ENCODE measurements at places on chromosomes 6 and 20. TPM values are rescaled to one million over a fixed set of nuclear protein-coding genes. Genes with fewer than 3 reads are reported as not detected.

DNA sequence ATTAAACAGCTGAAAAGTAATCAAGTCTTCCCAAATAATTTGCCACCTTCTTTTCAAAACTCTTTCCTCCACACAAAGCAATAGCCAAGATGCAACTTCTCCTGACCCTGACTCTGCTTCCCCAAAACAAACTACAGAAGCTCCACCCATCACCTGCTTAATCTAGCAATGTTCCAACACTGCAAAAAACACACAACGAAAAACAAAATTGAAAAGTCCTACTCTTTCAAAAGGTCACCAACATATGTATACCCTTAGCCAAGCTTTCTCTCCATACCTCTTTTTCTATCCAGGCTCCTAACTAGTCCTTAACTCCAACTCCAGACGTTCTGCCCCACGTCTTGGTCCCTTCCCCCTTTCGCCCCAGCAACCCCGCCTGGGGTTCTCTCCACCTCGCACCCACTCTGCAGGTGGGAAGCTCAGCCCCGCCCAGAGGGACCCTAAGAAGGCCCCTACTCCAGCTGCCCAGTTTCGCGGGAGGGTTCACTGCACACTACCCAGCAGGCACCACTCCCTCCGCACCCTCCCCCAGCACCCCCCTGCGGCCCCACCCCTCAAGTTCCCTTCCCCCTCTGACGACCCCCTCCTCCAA, 717 bp downstream of the CSNK2A1 start:
- DNase-seq, result peak; percentile 47

DNA sequence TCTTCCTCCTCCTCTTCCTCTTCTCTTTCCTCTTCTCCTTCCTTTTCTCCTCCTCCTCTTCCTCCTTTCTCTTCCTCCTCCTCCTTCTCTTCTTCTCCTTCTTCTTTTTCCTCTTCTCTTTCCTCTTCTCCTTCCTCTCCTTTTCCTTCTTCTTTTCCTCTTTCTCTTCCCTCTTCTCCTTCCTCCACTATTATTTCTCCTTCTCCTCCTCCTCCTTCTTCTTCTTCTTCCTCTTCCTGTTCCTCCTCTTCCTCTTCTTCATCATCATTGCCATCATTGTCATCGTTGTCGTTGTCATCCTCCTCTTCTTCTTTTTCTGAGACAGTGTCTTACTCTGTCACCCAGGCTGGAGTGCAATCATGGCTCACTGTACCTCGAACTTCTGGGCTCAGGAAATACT, 256.3 kb upstream of the SOX4 start:
- DNase-seq, result no peak

BNIP5 gene
- polyA plus RNA-seq, result not detected

DNA sequence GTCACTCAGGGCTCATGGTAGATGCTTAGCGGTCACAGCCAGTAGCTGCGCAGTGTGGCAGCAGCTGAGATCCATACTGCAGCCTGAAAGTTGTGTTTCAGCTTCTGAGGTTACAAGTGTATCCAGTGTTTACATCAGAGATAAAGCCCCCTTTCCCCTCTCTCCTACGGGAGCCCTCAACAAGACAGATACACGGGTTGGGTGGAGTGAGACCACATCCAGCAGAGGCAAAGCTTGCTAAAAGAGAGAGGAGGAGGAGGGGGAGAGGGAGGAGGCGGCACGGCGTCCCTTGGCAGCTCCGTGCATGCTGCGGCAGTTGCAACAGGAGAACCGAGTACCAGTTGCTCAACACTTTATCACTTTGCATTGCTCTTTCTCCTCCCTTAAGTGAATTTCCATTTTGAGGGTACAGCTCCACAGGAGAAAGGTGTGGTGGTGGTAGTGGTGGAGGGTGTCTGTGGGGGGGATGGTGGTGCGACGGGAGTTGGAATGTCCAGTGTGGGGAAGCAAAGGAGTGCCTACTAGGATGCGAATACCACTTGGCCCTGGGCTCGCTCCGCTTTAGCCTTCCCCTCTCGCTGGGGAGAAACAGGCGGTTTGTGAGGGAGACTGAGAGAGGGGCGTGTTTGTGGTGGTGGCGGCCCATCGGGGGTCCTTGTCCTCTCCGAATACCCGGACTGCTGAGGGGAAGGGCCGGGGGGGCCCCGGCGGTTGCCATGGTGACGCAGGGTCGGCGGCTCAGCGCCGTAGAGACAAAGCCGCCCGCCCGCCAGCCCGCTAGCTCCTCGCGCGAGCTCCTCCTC, 405 bp upstream of the RNF182 start:
- DNase-seq, result no peak

DNA sequence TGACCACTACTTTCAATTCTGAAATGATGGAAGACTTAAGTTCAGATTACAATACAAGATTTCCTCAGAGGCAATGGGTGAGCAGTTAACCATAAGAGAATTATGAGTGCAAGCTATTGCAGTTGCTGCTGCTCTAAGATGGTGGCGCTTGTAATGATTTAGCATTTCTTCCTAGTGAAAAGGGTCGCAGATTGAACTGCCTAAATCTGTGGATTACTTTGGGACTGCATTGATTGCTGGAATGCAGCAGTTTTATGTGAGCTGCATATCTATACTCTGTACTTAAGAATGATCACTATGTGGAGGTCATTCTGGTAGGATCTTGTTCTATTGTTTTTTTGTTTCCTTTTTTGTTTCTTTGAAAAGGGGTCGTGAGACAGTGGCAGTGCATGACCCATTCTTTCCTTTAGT, 5.3 kb downstream of the SCAF8 start:
- DNase-seq, result no peak

DNA sequence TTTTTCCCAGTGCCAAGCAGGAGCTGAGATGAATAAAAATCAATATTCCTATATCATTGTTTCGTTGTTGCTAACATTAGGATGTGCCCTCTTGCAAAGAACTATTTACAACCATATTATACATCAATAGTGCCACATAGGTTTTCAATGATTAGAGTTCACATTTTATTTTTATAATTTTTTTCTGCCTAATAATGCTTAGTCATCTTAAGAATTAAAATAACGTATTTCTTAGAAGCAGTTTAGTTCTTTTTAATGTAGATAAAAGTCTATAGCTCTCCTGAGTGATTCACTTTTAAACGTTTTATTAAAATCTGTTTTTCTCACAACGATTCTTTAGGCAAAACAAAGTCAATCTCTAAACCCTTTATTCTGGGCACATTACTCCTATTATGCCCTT, 71.6 kb downstream of the CHD6 start:
- DNase-seq, result no peak

- DNase-seq, result no peak
These were observed 60.2 kb downstream of the CHMP4B start for GRCh38 chr20:33871362-33871761.

- DNase-seq, result no peak
These were observed 26.8 kb upstream of the UBE2J1 start for GRCh38 chr6:89379281-89379680.

HS3ST5 gene
- 0.10 TPM for polyA plus RNA-seq

GTSF1L gene
- polyA plus RNA-seq, result not detected

- no peak for DNase-seq
These were observed 68.2 kb downstream of the TBC1D7 start for GRCh38 chr6:13260101-13260598.

DNA sequence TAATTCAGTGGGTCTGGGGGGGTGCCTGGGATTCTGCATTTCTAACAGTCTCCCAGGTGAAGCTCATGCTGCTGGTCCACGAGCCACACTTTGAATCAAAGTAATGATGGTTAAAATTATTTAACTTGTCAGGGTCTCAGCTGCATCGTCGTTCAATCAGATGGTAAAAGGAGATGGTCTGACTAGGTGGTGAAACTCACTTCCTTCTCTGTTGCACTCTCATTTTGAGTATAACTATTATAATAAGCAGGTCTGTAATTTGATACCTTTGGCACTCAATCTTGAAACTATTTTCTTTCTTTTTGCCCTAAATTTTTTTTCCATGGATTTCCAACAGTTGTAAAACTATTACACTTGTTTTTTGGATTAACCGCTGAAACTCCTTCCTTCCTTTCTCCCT, 292.5 kb downstream of the FARS2 start:
- no peak for DNase-seq

All from adrenal gland (tissue), 19 donors.